Right renal cortex interstitium (tissue), 3 donors: ENCODE measurements at places on chromosomes 12 and 14. TPM values are rescaled to one million over a fixed set of nuclear protein-coding genes. Genes with fewer than 3 reads are reported as not detected.

Gene TAS2R8
- polyA plus RNA-seq = not detected

Gene SPSB2
- 13.7 TPM for polyA plus RNA-seq

Gene TAMALIN
- 15.7 TPM for polyA plus RNA-seq

Gene MYO1H
- 1.4 TPM for polyA plus RNA-seq

Gene DEGS2
- polyA plus RNA-seq = 9.8 TPM

Gene ZNF891
- polyA plus RNA-seq = 3.2 TPM

Gene B4GALNT1
- polyA plus RNA-seq = 0.37 TPM

Gene KRT6C
- not detected for polyA plus RNA-seq

Gene SRRM4
- polyA plus RNA-seq = 0.03 TPM

Gene NUDT4
- polyA plus RNA-seq = 136 TPM

Gene ALDH1L2
- 0.64 TPM for polyA plus RNA-seq

Gene PTMS
- polyA plus RNA-seq = 564 TPM

Gene GPRC5A
- 10.3 TPM for polyA plus RNA-seq

Gene AMN
- polyA plus RNA-seq = 15.9 TPM

Gene EXOC3L4
- 1.4 TPM for polyA plus RNA-seq

Gene CCDC175
- polyA plus RNA-seq = 0.21 TPM

Gene DIO3
- 0.35 TPM for polyA plus RNA-seq

Gene RASAL1
- polyA plus RNA-seq = 7.6 TPM

Gene MED6
- polyA plus RNA-seq = 42.1 TPM

Gene KRT83
- not detected for polyA plus RNA-seq

Gene FAR2
- 40.9 TPM for polyA plus RNA-seq

Gene SLCO1B3
- not detected for polyA plus RNA-seq

Gene SMOC1
- polyA plus RNA-seq = 1.3 TPM

Gene MDM2
- 60.3 TPM for polyA plus RNA-seq

Gene NGB
- not detected for polyA plus RNA-seq

Gene GAS2L3
- 18.5 TPM for polyA plus RNA-seq

Gene ANHX
- polyA plus RNA-seq = not detected

Gene GLS2
- polyA plus RNA-seq = 0.89 TPM

Gene LRRK2
- 43.4 TPM for polyA plus RNA-seq

Gene EFS
- polyA plus RNA-seq = 28.1 TPM

Gene HOXC5
- 1.4 TPM for polyA plus RNA-seq

Gene HOMEZ
- 26.9 TPM for polyA plus RNA-seq

Gene RNASE3
- polyA plus RNA-seq = 1.1 TPM

Gene SIX1
- 10.3 TPM for polyA plus RNA-seq

Gene TRMT5
- 22.7 TPM for polyA plus RNA-seq

Gene RAB21
- 73.7 TPM for polyA plus RNA-seq

Gene NAV3
- 8.4 TPM for polyA plus RNA-seq

Gene TMCC3
- polyA plus RNA-seq = 44.2 TPM

Gene MAP1LC3B2
- 7.9 TPM for polyA plus RNA-seq

Gene OTUB2
- 4.3 TPM for polyA plus RNA-seq

Gene ACOT6
- not detected for polyA plus RNA-seq

Gene NRDE2
- polyA plus RNA-seq = 23.2 TPM

Gene ADGRD1
- 14.5 TPM for polyA plus RNA-seq

Gene BBOF1
- polyA plus RNA-seq = 15.5 TPM

Gene NOPCHAP1
- polyA plus RNA-seq = 11.0 TPM

Gene RERG
- 41.9 TPM for polyA plus RNA-seq

Gene CCDC177
- polyA plus RNA-seq = 0.08 TPM

Gene IL26
- not detected for polyA plus RNA-seq

Gene PKP2
- polyA plus RNA-seq = 24.1 TPM

Gene DTX3
- 44.4 TPM for polyA plus RNA-seq

Gene TAS2R13
- not detected for polyA plus RNA-seq

Gene KIF26A
- 5.7 TPM for polyA plus RNA-seq

Gene PCK2
- polyA plus RNA-seq = 32.6 TPM

Gene HRK
- polyA plus RNA-seq = 0.33 TPM

Gene TOMM20L
- 2.1 TPM for polyA plus RNA-seq

Gene FLRT2
- polyA plus RNA-seq = 266 TPM

Gene INHBC
- 0.14 TPM for polyA plus RNA-seq
